ENCODE measurements at places on chromosomes 2 and 18.

DNA sequence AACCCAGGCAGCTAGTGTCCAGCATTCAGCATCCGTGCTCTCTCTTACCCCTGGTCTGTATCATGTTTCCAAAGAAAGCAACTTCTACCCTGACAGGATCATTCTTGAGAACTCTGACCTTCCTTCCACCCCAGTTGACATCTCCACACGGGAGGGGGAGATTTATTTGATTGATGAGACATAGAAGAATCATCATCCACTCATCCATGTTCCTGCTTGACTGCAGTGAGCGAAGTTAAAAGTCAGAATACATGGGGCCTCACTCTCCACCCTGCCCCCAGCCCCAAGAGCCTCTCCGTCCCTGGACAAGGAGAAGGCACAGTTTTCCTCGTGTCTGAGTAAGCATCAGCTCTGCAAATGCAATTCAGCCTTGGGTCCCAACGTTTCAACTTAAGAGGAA lies 356.0 kb upstream of the TNP1 start:
- no peak for DNase-seq

DNA sequence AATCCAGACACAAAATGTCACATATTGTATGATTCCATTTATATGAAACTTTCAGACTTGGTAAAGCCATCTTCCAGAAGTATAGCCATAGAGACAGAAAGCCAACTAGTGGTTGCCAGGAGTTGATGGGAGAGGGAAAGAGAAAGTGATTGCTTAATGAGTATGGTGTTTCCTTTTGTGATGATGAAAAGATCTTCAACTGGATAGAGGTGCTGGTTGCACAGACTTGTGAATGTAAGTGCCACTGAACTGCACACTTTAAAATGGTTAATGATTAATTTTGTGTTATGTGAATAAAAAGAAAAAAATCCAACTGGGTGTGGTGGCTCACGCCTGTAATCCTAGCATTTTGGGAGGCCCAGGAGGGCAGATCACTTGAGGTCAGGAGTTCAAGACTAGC lies 135.3 kb upstream of the SLC1A4 start:
- no peak for DNase-seq

GRCh38 chr2:1856475-1856874 lies 112.2 kb upstream of the PXDN start:
- no peak for DNase-seq

DNA sequence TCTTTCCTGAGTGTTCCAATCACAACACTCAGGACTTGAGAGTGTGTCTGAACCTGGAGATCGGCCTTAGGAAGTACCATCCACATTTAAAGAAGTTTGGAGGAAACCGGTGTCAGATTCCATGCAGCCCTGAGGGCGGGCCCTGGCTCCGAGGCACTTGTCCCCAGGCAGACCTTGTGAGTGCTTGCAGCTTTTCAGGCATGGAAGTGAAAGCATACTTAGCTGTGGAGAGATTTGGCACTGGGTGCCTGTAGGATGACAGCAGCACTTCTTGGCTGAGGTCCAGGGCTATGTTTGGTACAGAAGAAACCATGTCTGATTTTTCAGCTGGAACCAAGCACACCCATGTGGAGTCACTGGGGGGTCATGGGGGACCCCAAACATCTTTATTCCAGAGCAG lies 230.8 kb downstream of the SEPTIN10 start:
- no peak for DNase-seq

All from stimulated activated CD8-positive, alpha-beta memory T cell treated with anti-CD3 and anti-CD28 coated beads, Interleukin-4, amount 100 ng/mL, for 1 hour (primary cell).